ENCODE measurements at places on chromosomes 16 and 17. TPM values are rescaled to one million over a fixed set of nuclear protein-coding genes. Genes with fewer than 3 reads are reported as not detected.

Gene ABCA9
- 3.1 TPM for total RNA-seq

Gene GPR139
- total RNA-seq, result not detected

Gene AXIN2
- total RNA-seq, result 1.8 TPM

Gene ZNF423
- total RNA-seq, result 0.17 TPM

Gene CYBA
- total RNA-seq, result 130 TPM

Gene TBC1D3
- total RNA-seq, result not detected

Gene P2RX1
- total RNA-seq, result under 0.01 TPM

Gene USP43
- total RNA-seq, result under 0.01 TPM

Gene INCA1
- total RNA-seq, result 0.33 TPM

Gene USB1
- 14.1 TPM for total RNA-seq

Gene ABCA6
- 23.1 TPM for total RNA-seq

Gene CIBAR2
- total RNA-seq, result not detected

Gene LDHD
- 4.5 TPM for total RNA-seq

Gene HS3ST3A1
- 28.5 TPM for total RNA-seq

Gene SLC35G6
- not detected for total RNA-seq

Gene TNFRSF13B
- total RNA-seq, result not detected

Gene PTX4
- not detected for total RNA-seq

Gene NPIPB9
- 1.7 TPM for total RNA-seq

Gene ICAM2
- total RNA-seq, result 2.6 TPM

Gene PPL
- 50.5 TPM for total RNA-seq

Gene C16orf92
- total RNA-seq, result not detected

Gene GPR142
- not detected for total RNA-seq

Gene JPH3
- total RNA-seq, result not detected

Gene RAB34
- 174 TPM for total RNA-seq

Gene CCL7
- total RNA-seq, result 0.33 TPM

Gene PRSS36
- total RNA-seq, result 0.17 TPM

Gene PRSS27
- total RNA-seq, result 1.2 TPM

Gene XAF1
- total RNA-seq, result 57.5 TPM

Gene OGFOD1
- total RNA-seq, result 55.0 TPM

Gene C17orf78
- not detected for total RNA-seq

Gene AOC3
- total RNA-seq, result 0.26 TPM

Gene WSCD1
- 0.51 TPM for total RNA-seq

Gene RANGRF
- total RNA-seq, result 15.4 TPM

Gene CDK5R1
- total RNA-seq, result 0.33 TPM

Gene OSGIN1
- 6.6 TPM for total RNA-seq

Gene FBXW10B
- 0.50 TPM for total RNA-seq

Gene UMOD
- total RNA-seq, result not detected

Gene ZMYND15
- total RNA-seq, result 0.51 TPM

Gene ATP2A1
- total RNA-seq, result 0.33 TPM

Gene SLC9A5
- 1.0 TPM for total RNA-seq

Gene KRT20
- not detected for total RNA-seq

Gene NPIPA2
- 0.77 TPM for total RNA-seq

Gene TEFM
- 10.3 TPM for total RNA-seq

Data from fibroblast of lung (primary cell).